AG04449 (cell line): ENCODE measurements at places on chromosomes 7 and 10.

GRCh38 chr7:158743219-158743618 lies 38.6 kb upstream of the NCAPG2 start:
- no peak for DNase-seq

DNA sequence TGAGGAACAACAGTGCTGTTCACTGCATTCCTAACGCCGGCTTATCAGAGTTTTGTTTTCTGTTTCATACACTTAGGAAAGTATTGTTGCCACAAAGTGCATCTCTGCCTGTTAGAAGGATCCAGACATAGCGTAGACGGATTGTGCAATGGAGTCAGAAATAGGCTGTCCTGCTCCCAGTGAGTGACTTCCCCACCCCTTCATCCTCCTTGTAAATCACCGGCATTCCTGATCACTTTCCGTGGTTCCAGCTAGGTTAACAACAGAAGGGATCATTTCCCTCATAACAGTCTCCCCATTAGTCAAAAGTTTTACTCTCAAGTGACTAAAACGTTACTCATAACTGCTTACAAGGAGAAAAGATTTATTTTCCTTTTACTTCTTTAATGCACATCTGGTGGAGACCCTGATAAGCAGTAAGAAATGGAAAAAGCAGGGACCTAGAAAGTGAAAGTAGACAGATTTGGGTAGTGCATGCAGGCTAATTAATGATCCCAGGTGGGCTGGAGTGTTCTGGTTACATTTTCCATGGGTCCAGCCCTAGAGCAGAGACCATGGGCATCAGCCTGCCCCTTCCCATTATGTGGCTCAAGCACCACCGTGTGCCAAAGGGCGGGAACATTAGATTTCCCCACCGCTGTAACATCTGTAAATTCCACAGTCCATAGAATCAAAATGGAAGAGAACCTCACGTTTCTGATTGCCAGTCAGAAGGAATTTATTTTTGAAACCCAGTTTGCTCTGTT lies 395.1 kb upstream of the GALNT17 start:
- DNase-seq: peak; percentile 29

- DNase-seq: no peak
Observed at GRCh38 chr7:140609646-140610045, 31.0 kb downstream of the DENND2A start.

DNA sequence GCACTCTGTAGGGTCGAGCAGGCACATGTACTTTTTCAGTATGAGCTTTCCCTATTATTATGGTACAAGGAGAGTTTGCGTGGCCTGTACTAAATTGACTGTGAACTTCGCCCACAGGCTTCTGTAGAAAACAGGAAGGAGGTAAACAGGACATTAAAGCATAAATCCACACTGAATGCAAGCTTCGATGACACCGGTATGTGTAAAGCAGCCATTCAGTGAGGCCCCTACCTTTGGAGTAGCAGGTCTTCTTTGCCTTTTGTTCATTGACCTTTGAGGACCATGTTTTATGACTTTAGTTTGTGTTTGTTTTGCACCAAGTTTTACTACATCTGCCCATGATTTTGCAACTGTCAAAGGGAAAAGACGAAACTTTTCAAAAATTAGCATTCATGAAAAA lies 14.5 kb downstream of the MKI67 start:
- DNase-seq: no peak

DNA sequence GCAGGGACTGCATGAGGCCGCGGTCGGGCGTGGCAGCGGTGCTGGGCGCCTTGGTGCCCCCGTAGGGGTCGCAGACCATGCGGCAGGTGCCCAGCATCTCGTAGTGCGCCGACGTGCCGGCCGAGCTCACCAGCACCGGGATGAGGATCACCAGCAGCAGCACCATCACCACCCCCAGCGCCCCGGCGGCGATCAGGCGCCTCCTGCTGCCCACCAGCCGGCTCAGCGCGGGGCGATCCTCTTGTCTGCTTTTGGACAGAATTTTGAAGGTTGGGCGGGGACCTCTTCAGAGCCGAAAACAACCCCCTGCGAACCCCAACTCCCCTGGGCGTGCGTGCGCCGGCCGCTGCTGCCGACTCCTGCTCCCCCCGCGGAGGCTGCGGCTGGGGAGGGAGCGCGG lies 779 bp downstream of the C1QL3 start:
- DNase-seq: no peak

GRCh38 chr7:75965617-75966016 lies 28.8 kb downstream of the TMEM120A start:
- DNase-seq: no peak

- no peak for DNase-seq
Observed at GRCh38 chr10:132111871-132112341, 46.2 kb downstream of the JAKMIP3 start.

DNA sequence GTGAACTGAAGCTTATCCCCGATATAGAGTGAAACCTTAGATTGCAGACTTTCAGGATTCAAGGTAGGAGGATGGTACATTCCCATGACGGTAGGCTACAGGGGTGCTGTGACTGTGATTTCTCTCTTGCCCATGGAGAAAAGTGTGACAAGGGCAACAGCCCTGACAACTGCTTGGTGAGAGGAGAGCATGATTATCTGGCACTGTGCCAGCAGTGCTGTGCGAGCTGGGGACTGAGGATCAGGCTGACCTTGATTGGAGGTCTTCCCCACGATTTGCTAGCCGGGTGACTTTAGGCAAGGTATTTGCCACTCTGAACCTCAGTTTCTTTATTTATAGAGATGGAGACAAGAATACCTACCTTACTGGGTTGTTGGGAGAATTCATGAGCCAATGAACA lies 229.5 kb downstream of the PTEN start:
- DNase-seq: no peak

- no peak for DNase-seq
Observed at GRCh38 chr7:144513334-144513733, 109.8 kb upstream of the NOBOX start.

DNA sequence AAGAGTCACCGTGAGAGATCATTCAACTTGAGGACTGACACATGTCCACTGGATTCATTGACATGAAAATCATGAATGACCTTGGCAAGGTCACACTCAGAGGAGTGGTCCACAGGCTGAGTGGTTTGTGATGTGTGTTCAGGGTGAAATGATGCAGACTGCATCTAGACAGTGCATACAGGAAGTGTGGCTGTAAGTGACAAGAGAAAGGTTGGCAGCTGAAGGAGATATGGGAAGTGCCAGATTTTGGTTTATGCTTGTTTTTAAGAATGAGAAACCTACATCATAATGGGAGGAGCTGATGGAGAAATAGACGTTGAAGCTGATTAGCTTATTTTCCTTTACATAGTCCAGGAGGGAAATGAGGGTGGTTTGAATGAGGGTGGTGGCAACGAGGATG lies 64.8 kb upstream of the VIPR2 start:
- DNase-seq: no peak

DNA sequence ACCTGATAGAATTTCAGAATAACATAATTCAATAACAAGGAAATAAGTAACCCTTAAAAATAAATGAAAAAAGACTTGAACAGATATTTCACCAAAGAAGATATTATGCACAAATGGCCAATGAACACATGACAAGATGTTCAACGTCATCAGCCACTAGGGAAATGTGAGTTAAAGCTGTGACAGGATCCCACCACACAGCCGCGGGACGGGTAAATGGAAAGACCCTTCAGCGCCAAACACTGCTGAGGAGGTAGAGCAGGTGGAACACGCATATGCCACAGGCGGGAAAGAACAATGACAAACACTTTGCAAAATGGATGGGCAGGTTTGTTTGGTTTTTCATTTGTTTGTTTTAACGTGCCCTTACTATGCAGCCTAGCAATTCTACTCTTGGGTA lies 86.1 kb upstream of the RNF32 start:
- DNase-seq: no peak

GRCh38 chr7:159210581-159211235 lies 66.0 kb upstream of the VIPR2 start:
- DNase-seq: no peak

DNA sequence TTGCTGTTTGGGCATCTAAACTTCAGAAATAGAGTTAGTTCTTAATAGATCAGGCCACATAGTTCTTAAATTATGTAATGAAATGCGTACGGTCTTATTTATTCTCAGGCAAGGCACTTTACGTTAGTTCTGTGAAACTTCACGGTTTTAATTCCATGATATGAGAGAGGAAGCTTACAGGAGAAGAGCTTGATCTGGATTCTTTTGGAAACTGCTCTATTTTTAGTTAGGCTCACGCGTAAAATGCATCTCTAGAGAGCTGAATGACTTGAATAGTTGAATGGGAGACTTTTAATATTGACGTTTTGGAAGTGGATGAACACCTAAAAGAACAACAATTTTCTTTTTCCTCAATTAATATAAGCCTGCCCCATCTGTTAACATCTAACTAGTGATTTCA lies 71.1 kb downstream of the PRKG1 start:
- DNase-seq: no peak

- no peak for DNase-seq
Observed at GRCh38 chr7:4702961-4703512, 20.9 kb downstream of the FOXK1 start.
